A673 (cell line): ENCODE measurements at places on chromosomes 7 and 10. TPM values are rescaled to one million over a fixed set of nuclear protein-coding genes. Genes with fewer than 3 reads are reported as not detected.

PRSS1 gene
- not detected in 2 replicates for total RNA-seq

DNA sequence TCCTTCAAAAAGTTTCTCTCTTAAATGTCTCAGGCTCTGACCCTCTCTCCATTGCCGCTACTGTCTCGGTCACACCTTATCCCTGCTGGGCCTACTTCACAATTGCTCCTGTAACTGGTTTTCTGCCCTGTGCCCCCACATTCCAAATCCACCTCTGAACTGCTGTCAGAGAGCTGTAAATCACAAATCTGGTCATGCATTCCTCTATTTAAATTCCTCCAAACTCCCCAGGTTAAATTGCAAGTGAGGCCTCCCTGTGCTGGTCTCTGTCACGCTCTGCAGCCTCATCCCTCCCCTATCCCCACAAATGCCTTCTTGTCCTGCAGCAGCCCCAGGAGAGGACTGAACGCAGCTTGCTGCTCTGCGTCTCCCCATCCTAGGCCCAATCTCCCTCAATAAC is 40.4 kb upstream of the CDCA7L start:
- no peaks in the 10 kb centered on the region for H3K4me1 ChIP-seq
- DNase-seq, result no peak
- H3K27me3 ChIP-seq, result no peaks in the 10 kb centered on the region
- H3K36me3 ChIP-seq, result no peaks in the 10 kb centered on the region
- H3K27ac ChIP-seq, result no peak overlapping the region

VAX1 gene
- 65.1 and 74.4 TPM in 2 replicates for total RNA-seq

GRCh38 chr10:9010093-9010492 is 955.6 kb downstream of the GATA3 start:
- no peak overlapping the region for H3K4me3 ChIP-seq
- no peak overlapping the region for H3K27ac ChIP-seq
- H3K4me1 ChIP-seq, result no peaks in the 10 kb centered on the region
- no peaks in the 10 kb centered on the region for H3K36me3 ChIP-seq
- no peaks in the 10 kb centered on the region for H3K27me3 ChIP-seq

DNA sequence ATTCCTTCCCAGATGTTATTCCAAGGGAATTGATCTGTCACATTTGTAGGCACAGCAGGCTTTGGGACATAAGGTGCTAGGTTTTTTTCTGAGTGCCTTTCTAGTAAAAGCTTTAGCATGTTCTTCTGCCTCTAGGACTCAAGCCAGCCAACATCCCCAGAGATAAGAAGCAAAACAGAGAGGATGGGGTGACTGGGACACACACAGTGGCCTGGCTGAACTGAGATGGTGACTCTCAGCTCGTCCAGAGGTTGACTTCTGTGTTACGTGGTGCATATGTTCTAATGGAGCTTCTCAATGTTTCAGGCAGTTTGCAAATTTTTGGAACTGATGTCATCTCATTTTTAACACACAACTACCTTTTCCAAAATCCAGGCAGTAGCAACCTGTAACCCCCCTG is 188.1 kb upstream of the CELF2 start:
- H3K27me3 ChIP-seq, result peaks cover 20% of the 10 kb centered on the region
- no peaks in the 10 kb centered on the region for H3K36me3 ChIP-seq
- no peak for DNase-seq
- H3K27ac ChIP-seq, result no peak overlapping the region

DNA sequence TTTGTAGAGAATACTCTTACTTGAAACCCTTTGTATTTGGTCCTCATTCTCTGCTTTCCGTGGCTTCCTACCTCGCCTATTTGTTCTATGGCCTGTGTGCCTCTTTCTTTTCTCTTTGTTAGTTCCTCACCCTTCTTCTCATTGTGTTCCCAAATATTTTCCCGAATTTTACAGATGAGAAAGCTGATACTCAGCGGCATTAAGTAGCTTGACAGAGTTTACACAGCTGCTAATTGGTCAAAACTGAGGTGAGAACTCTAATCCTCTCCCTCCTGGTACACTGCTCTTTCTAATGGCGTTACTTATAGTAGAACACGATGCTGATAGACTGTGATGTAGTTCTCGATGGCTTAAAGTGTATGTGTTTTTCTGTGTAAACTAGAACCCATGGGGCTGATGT is 80.7 kb upstream of the HDAC9 start:
- H3K36me3 ChIP-seq, result no peaks in the 10 kb centered on the region
- no peak for DNase-seq
- no peaks in the 10 kb centered on the region for H3K4me1 ChIP-seq
- H3K4me3 ChIP-seq, result no peak overlapping the region

GRCh38 chr7:150784120-150784736 is 15.9 kb downstream of the TMEM176B start:
- H3K4me3 ChIP-seq, result no peak overlapping the region
- H3K36me3 ChIP-seq, result no peaks in the 10 kb centered on the region
- peak overlapping the region; percentile 98 for H3K27ac ChIP-seq
- peaks cover 64% of the 10 kb centered on the region for H3K4me1 ChIP-seq

DNA sequence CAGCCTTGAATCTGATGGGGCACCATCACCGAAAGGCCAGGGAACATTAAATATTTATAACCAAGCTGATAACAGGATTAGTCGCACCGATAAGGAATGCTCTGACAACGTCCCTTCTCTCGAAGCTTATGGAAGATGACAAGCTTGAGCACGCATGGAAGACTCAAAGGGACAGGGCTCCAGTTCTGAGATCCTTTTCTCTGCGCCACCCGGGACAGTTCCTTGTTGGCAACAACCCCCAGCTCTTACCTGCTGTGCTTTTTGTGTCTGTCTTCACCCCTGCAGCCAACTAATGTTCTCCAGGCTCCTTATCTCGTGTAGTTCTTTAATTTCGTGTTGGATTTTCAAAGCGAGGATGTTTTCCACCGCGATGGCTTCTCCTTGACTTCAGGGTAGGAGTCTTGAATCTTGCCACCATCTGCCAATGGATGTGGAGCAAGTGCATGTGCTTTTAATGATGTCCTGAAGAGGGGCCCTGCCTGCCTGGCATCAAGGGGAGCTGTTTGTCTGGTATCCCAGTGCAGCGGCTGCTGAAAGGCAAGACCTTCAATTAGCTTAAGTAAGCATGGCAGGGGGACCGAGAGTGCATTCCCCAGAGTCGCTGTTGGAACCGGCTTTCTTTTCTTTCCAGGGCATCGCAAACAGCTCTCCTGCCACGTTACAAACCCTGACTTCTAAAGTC is 354 bp upstream of the FERD3L start:
- no peaks in the 10 kb centered on the region for H3K36me3 ChIP-seq
- H3K27ac ChIP-seq, result no peak overlapping the region
- DNase-seq, result no peak
- no peak overlapping the region for H3K4me3 ChIP-seq
- H3K27me3 ChIP-seq, result no peaks in the 10 kb centered on the region

- no peaks in the 10 kb centered on the region for H3K4me1 ChIP-seq
- no peaks in the 10 kb centered on the region for H3K27me3 ChIP-seq
- no peak for DNase-seq
- H3K36me3 ChIP-seq, result no peaks in the 10 kb centered on the region
Observed at GRCh38 chr10:62733654-62734293, 70.7 kb upstream of the ADO start.

- no peaks in the 10 kb centered on the region for H3K4me1 ChIP-seq
- H3K4me3 ChIP-seq, result no peak overlapping the region
- no peak for DNase-seq
Observed at GRCh38 chr10:123999261-123999660, 94.1 kb downstream of the CHST15 start.

DNA sequence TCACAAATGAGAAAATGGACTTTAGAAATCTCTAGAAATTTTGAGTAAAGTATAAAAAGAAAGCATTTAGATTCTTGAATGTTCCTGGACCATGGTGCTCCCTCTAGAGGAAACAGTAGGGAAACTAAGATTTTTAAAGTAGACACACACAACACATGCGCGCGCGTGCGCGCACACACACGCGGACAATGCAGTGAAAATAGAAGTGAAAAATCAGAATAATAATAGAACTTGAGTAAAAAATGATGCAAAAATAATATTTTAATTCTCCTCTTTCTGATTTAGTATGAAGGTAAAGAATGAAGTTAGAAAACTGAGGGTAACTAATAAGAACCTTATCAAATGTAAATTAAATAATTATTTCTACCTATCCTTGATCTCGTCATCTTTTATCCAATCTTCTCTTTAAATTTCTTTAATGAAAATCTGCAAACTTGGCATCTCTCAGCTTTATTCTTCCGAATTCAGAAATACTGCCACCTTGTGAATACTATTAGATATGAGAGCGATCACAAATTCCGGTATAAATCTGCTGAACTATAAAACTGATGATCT is 117.0 kb upstream of the AMPH start:
- no peaks in the 10 kb centered on the region for H3K36me3 ChIP-seq
- no peaks in the 10 kb centered on the region for H3K27me3 ChIP-seq
- no peak overlapping the region for H3K27ac ChIP-seq
- H3K4me1 ChIP-seq, result no peaks in the 10 kb centered on the region
- DNase-seq, result peak; percentile 26

HOXA13 gene
- not detected in 2 replicates for total RNA-seq
